ENCODE measurements at places on chromosomes 6 and 20. TPM values are rescaled to one million over a fixed set of nuclear protein-coding genes. Genes with fewer than 3 reads are reported as not detected.

The OR14J1 gene
- not detected for total RNA-seq

The OR2H2 gene
- not detected for total RNA-seq

The XKR7 gene
- not detected for total RNA-seq

The GTF2H4 gene
- total RNA-seq: 12.5 TPM

Measured in pulmonary artery endothelial cell (primary cell).